ENCODE measurements at places on chromosomes 11 and 22.

GRCh38 chr11:27386181-27386845 is 23.3 kb upstream of the CCDC34 start:
- no peak for DNase-seq

DNA sequence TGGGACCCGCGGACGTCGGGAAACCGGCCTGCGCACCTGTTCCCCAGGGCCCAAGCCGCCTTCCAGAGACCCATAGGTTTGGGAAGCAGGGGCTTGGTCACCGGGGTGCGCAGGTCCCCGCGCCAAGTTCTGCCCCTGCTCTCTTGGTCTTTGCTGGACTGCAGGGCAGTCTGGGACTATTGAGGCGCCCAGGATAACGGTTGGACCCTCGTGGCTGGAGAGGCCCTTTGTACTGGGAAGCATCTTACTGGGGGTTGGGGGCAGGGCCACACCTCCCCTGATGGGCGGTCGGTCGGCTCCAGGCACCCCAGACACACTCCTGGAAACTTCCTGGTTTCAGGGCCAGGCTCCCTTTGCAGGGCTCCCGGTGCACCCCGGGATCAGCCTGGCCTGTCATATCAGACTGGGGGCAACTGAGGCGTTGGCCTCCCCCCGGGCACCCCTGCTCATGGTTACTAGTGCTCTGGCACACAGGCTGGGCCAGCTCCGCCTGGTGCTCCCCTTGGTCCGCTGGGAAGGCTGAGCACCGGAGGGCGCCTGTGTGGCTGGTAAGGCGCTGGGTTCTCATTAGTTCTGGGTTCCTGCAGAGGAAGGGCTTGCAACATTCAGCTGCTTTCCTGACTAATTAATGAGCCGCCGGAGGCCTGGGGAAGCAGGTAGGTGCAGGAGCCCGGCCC is 1250.5 kb downstream of the BRD1 start:
- DNase-seq = no peak

DNA sequence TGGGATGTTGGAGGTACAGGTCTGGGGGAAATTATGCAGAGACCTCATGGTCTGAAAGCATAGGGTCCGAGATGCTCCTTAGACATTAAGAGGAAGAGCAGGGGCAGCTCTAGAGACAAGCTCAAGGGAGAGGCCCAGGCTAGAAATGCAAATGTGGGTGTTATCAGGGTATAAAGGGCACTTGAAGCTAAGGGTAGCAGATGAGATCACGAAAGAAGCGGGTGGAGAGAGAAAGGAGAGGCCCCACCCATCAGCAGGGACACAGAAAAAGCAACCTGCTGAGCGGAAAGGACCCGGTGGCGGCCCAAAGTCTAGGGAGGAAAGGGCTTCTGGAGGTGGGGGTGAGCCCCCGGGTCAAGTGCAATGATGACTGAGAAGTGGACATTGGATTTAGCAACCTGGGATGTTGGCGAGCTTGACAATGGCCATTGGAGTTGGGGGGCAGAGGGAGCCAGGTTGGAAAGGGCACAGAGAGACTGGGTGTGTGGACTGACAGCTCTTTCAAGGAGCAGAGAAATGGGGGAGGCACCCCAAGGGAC is 8.9 kb downstream of the TMPRSS6 start:
- DNase-seq = no peak

GRCh38 chr11:102457865-102458264 is 5.3 kb upstream of the TMEM123 start:
- no peak for DNase-seq

GRCh38 chr22:29071261-29072045 is 1.4 kb upstream of the KREMEN1 start:
- DNase-seq = no peak

DNA sequence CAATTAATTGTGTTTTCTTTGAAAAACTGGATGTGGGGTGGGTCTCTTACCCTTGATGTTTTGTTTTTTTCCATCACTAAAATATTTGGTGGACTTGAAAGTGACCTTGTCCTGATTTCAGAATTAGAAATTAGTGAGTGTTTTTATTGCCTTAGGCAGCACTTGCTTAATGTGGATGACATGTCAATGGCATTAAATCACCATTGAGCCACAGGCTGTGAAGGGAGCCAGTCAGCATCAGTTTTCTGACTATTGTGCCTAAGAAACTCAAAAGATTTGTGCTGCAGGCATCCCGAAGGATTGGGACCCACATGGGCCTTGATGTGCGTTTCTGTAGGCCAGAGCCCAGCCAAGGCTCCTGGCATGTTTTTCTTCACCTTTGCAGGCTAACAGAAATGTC is 53.8 kb downstream of the SWAP70 start:
- DNase-seq = no peak

DNA sequence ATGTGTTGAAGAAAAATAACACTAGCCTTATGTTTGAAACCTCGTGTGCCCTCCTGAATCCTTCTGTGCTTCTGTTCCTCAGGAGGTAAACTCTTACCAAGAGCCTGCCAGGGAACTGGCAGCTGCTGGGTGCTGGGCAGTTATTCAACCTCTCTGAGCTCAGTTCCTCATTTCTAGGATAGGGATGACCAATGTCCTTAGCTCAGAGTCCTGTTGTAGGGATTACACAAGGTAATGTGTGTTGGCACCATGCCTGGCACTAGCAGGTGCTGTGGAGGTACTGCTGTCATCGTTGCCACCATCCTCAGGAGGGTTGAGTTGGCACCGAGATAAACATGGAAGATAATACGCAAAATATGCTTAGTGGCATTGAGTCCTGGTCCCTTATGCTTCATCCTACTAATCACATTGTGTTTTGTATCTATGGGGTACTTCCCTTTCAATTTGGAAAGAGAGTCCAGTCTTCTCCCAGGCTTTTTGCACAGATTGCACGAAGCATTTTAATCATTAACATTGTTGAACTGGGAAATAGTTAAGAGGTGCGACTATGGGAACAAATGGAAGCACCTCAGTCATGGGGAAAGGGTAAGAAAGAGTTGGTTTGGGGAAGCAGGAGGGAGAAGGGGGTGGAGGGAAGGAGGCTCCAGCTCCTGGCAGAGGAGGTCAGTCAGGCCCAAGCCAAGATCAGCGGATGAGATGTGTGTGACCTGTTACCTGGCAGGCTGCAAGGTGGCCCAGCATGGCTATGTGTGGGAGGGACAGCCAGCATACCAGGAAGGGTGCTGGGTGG is 56.7 kb downstream of the CABIN1 start:
- DNase-seq = no peak

DNA sequence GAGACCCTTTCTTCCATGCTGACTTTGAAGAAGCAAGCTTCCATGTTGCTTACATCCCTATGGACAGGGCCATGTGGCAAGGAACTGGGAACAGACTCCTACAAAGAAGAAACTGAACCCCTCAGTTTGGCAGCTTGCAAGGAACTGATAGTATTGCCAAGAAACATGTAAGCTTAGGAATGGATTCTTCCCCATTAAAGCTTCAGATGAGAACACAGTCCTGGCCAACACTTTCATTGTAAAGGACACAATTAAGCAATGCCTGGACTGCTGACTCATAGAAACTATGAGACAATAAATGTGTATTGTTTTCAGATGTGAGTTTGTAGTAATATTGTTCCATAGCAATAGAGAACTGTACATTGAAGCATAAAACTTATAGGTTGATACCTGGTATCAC is 82.4 kb downstream of the AASDHPPT start:
- DNase-seq = no peak

GRCh38 chr11:6249770-6250555 is 9.7 kb upstream of the CCKBR start:
- no peak for DNase-seq

DNA sequence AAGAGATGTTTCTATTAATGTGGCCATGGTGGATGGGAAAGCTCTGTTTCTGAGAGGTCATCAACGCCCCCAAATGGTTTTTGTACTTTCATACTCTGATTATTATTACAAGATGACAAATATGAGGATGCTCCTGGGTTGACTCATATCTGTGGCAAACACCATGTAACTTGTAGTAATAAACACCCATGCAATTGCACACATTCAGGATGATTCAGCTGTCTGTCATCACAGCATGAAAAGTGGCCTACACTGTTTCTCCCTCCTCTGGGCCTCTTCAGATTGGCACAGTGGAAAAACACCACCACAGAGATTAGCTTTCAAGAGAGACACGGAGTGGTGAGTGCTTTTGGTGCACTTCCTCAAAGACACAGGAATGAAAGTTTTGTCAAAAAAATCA is 85.4 kb downstream of the MTNR1B start:
- DNase-seq = no peak

GRCh38 chr22:45180146-45180679 is 16.5 kb downstream of the NUP50 start:
- no peak for DNase-seq

- peak; percentile 8 for DNase-seq
These were observed 1.2 kb downstream of the CASP1 start for GRCh38 chr11:105033781-105034180.

Data from naive thymus-derived CD4-positive, alpha-beta T cell (primary cell).